Heart left ventricle (tissue), 16 donors: ENCODE measurements at places on chromosomes 3 and 15. TPM values are rescaled to one million over a fixed set of nuclear protein-coding genes. Genes with fewer than 3 reads are reported as not detected.

- H3K4me3 ChIP-seq = no peak overlapping the region
- DNase-seq = no peak
- H3K27me3 ChIP-seq = peaks cover 3% of the 10 kb centered on the region
- H3K27ac ChIP-seq = peak overlapping the region; percentile 52
- no peaks in the 10 kb centered on the region for H3K4me1 ChIP-seq
Observed at GRCh38 chr3:193833592-193833991, 240.6 kb downstream of the OPA1 start.

DNA sequence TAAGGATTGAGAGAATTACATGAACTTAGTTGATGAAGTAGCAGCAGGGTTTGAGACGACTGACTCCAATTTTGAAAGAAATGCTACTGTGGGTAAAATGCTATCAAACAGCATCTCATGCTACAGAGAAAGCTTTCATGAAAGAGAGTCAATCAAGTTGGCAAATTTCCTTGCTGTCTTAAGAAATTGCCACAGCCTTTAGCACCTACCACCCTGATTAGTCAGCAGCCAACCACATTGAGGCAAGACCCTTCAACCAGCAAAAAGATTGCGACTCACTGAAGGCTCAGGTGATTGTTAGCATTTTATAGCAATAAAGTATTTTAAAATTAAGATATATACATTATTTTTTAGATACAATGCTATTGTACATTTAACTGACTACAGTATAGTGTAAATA, 80.9 kb downstream of the RAP2B start:
- H3K4me3 ChIP-seq = no peak overlapping the region
- DNase-seq = no peak
- no peak overlapping the region for H3K27ac ChIP-seq
- no peaks in the 10 kb centered on the region for H3K4me1 ChIP-seq
- H3K27me3 ChIP-seq = no peaks in the 10 kb centered on the region

DNA sequence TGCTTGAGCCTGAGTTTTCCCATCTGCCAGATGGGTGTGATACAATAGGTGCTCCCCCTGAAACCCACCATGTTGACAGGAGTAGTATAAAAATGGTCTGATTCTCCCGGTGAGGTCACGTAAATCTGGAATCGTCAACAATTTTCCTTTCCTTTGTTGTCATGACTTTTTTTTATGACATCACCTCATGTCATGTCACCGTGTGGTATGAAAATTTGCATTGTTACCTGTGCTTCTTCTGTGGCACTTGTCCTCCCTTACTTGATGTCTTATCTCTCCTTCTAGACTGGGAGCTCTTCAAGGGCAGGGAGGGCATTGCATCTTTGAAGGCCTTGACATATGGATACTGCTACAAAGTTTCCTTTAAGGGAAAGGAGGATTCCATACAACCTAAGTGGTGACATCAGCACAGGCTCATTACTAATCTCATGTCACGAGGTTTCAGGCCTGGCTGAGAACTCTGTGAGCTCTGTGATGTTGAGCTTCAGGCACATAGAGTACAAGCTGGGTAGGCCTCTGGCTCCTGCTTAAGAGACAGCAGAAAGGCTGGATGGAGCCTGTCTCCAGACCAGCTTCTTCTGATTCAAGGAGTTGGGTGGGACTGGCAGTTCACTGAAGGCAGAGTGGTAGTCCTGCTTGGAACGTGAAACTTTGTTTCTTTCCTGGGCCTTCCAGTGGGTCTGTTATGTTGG, 66.3 kb downstream of the LPP start:
- peaks cover 40% of the 10 kb centered on the region for H3K4me1 ChIP-seq
- peaks cover 3% of the 10 kb centered on the region for H3K36me3 ChIP-seq
- no peak for DNase-seq
- H3K4me3 ChIP-seq = no peak overlapping the region
- peak overlapping the region; percentile 86 for H3K27ac ChIP-seq
- no peaks in the 10 kb centered on the region for H3K27me3 ChIP-seq

DNA sequence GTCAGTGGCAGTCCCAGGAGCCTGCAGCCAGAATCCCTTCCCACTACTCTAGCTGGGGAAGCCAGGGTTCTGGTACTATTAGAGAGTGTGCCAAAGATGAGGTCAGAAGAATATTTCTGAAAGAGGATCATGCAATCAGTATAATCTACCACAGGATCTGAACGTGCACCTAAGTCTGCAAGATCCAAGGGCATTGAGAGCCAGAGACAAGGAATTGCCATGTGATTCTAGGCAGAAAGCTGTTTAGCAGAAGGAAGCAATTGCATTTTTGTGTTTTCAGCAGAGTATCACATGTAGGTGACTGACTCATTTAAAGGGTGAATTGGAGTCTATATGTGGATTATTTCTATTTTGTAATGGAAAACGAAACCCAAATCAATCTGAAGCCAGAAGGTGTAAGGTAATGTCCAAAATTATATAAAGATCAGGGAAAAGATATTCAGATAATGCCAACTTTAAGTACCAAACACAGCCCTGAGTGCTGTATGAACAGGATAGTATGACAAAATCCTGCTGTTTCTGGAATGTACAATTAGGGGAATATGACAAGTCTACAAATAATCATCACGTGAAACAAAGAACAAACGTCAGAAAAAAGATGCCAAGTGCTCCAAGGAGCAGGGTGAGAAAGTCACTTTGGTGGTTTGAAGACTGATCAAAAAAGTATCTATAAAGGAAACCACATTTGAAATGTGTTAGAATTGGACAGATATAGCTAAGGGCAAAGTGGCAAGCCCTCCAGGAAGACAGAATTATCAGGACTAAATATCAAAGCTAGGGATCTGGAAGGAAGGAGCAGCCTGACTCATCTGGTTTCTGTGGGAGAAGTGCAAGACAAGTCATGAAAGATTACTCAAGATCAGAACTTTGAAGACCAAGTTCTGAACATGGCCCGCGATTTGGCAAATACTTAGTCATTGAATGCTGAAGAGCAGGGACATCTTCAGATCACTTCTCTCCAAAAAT, 1036.6 kb downstream of the NTRK3 start:
- H3K4me1 ChIP-seq = no peaks in the 10 kb centered on the region
- no peak overlapping the region for H3K27ac ChIP-seq
- H3K27me3 ChIP-seq = no peaks in the 10 kb centered on the region
- no peaks in the 10 kb centered on the region for H3K36me3 ChIP-seq
- no peak overlapping the region for H3K4me3 ChIP-seq
- no peak for DNase-seq

DNA sequence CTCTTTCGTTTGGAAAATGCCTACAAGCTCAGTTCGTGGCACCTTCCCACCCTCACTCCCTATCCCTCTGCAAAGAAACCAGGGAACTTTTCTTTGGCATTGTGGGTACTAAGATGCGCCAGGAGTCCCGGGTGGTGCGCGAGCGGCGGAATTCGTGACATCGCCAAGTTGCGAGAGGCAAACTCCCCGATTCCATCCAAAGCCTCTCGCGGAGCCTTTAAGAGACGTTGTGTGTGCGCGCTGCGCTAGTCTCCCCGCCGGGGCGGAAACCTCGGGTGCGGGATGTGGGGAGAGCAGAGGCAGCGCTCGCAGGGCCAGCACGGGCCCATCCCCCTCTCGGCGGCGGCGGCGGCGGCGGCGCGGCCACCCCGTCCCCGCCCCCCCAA, 443 bp upstream of the NR2F2 start:
- peak overlapping the region; percentile 79 for H3K27ac ChIP-seq
- peaks cover 15% of the 10 kb centered on the region for H3K36me3 ChIP-seq
- H3K4me3 ChIP-seq = peak overlapping the region; percentile 65
- peaks cover 19% of the 10 kb centered on the region for H3K27me3 ChIP-seq
- peaks cover 5% of the 10 kb centered on the region for H3K4me1 ChIP-seq
- peak; percentile 81 for DNase-seq

DNA sequence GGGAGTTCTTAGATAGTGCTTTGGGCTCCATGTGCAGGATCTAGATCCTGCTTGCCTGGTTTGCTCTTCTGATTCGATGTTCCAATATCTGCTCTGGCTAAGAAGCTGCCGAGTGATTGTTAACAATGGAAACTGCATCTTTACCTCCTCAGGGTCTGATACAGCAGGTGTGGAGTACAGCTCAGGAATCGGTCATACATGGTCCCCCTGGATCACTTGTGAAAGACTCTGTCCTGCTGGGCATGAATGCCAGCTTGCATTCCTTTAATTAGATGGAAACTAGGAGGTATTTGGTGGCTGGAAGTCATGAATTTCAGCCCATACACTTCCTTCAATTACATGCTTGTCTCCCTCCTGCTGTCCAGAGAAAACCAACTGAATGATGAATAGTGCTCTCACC, 95.3 kb downstream of the CHRNA7 start:
- no peak for DNase-seq
- no peak overlapping the region for H3K27ac ChIP-seq
- no peaks in the 10 kb centered on the region for H3K36me3 ChIP-seq
- no peaks in the 10 kb centered on the region for H3K27me3 ChIP-seq
- H3K4me3 ChIP-seq = no peak overlapping the region
- no peaks in the 10 kb centered on the region for H3K4me1 ChIP-seq

- no peak overlapping the region for H3K4me3 ChIP-seq
- H3K27ac ChIP-seq = no peak overlapping the region
- no peak for DNase-seq
Observed at GRCh38 chr3:183392186-183393034, 36.0 kb downstream of the MCF2L2 start.

- H3K27me3 ChIP-seq = no peaks in the 10 kb centered on the region
- H3K36me3 ChIP-seq = no peaks in the 10 kb centered on the region
- no peak overlapping the region for H3K4me3 ChIP-seq
- H3K27ac ChIP-seq = no peak overlapping the region
- no peak for DNase-seq
Observed at GRCh38 chr3:178709051-178709450, 172.8 kb downstream of the KCNMB2 start.

DNA sequence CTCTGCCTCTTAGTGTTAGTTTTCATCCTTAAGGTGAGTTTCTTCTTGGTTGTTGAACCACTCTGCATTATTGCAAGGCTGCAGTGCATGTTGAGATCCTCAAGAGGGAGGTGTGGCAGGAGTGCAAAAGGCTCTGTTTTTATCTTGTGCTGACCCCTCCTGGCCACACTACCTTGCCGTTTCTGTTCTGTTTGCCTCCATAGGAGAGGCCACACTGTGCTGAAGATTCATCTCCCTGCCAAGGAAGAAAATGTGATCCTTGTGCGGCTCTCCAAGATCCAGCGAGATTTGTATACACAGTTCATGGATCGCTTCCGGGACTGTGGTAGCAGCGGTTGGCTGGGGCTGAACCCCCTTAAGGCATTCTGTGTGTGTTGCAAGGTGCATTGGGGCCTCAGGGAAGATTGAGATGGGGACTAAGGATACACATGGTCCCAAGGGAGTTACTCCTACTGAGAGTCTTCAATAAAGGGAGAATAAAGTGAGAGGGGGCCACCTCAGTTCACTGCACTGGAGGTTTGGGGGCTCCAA, 33.0 kb upstream of the TEX264 start:
- H3K27me3 ChIP-seq = no peaks in the 10 kb centered on the region
- H3K4me1 ChIP-seq = no peaks in the 10 kb centered on the region
- DNase-seq = no peak
- H3K36me3 ChIP-seq = peaks cover 100% of the 10 kb centered on the region
- H3K27ac ChIP-seq = no peak overlapping the region
- H3K4me3 ChIP-seq = no peak overlapping the region

- H3K36me3 ChIP-seq = no peaks in the 10 kb centered on the region
- no peaks in the 10 kb centered on the region for H3K27me3 ChIP-seq
- no peak for DNase-seq
- no peak overlapping the region for H3K4me3 ChIP-seq
- peaks cover 16% of the 10 kb centered on the region for H3K4me1 ChIP-seq
Observed at GRCh38 chr15:74194572-74195559, 7.7 kb downstream of the STRA6 start.

DNA sequence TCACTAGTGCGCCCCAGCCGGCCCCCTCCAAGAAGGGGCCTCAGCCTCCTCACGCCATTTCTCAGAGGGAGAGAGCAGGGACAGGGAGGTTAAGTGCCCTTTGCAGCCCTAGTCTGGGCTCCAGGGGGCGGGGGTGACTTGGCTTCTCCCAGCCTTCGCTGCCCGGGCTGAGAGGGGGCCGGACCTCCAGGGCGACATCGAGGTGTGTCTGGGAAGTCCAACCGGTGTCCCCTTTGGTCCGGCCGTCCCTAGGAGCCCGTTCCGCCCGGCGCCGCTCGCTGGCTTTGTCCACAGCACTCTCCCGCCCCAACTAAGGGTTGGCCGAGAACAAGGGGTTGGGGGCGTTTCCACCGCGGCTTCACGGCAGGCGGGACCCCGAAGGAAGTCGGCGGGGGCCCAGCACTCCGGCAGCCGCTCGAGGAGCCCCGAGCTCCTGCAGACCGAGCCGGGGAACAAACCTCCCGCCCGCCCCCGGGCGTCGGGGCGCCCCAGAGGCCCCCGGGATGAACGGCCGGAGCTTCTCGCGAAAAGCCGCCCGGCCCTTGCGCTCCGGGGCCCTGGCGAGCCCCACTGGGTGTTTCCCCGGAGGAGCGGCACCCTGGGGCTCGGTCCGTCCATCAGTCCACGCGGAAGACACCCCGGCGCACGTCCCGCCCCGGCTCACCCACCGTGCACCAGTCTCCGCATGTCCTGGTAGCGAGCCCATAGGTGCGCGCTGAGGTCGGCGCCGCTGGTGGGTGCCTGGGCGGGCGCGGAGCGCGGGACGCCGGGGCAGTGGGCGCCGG, 627 bp downstream of the NT5DC2 start:
- peaks cover 63% of the 10 kb centered on the region for H3K4me1 ChIP-seq
- peak overlapping the region; percentile 55 for H3K4me3 ChIP-seq
- no peaks in the 10 kb centered on the region for H3K27me3 ChIP-seq

DNA sequence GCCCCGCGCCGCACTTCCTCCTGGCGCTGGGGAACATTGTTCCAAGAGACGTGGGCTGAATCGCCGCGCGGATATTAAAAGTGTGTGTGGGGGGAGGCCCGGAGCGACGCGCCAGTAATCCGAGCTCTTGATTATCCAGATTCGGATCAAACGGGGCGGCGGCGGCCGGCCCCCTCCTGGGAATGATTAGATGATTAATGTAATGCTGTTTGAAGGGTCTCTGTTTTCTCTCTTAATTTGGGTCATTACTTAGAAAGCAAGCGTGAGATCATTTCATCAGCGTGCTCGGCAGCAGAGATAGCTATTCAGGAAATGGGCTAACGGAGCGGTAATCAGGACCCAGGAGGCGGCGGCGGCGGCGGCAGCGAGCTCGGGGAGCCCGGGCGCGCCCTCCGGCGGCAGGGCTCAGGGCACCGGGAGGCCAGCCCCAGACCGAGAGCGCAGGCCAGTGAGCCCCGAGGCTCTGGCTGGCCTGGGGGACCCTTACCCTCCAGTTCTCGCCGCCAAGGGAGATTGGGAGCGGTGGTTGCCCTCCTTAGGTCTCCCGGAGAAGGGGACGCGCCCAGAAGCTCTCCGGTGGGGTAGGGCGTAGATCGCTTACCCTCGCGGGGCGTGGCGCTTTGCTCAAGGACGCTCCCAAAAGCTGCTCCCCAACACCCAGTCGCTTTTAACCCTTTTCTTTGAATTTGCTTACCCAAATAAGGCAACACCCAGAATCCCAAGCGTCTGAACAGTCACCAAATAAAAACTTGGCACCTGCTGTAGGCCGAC, 4.5 kb downstream of the FEZF2 start:
- no peak for DNase-seq
- H3K36me3 ChIP-seq = no peaks in the 10 kb centered on the region
- peak overlapping the region; percentile 11 for H3K4me3 ChIP-seq
- H3K27me3 ChIP-seq = peaks cover 69% of the 10 kb centered on the region
- H3K4me1 ChIP-seq = peaks cover 24% of the 10 kb centered on the region

GRCh38 chr15:48935236-48935635, 28.5 kb downstream of the SHC4 start:
- no peaks in the 10 kb centered on the region for H3K27me3 ChIP-seq
- no peaks in the 10 kb centered on the region for H3K4me1 ChIP-seq
- H3K36me3 ChIP-seq = no peaks in the 10 kb centered on the region
- no peak for DNase-seq
- H3K4me3 ChIP-seq = no peak overlapping the region

Gene LDHAL6B
- not detected for total RNA-seq

Gene LEO1
- 4.9 TPM for total RNA-seq

Gene PCOLCE2
- 49.2 TPM for total RNA-seq

Gene CCR1
- total RNA-seq = 3.4 TPM

Gene ZKSCAN7
- total RNA-seq = 3.1 TPM

Gene SLC9C1
- total RNA-seq = 0.48 TPM

Gene SPCS1
- 87.1 TPM for total RNA-seq
